ENCODE measurements at places on chromosomes 1 and 21. TPM values are rescaled to one million over a fixed set of nuclear protein-coding genes. Genes with fewer than 3 reads are reported as not detected.

The WDR47 gene
- 14.8 TPM for total RNA-seq

The PTGER3 gene
- total RNA-seq: 2.8 TPM

The TTC13 gene
- total RNA-seq: 34.0 TPM

The ADAMTS1 gene
- 1.4 TPM for total RNA-seq

The ZNF695 gene
- total RNA-seq: 1.0 TPM

Data from activated CD8-positive, alpha-beta T cell treated with anti-CD3 and anti-CD28 coated beads, Interleukin-2, amount 10 ng/mL, durations not matched to agents 7 days and 5 days (primary cell).